ENCODE measurements at places on chromosomes 11 and 22. TPM values are rescaled to one million over a fixed set of nuclear protein-coding genes. Genes with fewer than 3 reads are reported as not detected.

DNA sequence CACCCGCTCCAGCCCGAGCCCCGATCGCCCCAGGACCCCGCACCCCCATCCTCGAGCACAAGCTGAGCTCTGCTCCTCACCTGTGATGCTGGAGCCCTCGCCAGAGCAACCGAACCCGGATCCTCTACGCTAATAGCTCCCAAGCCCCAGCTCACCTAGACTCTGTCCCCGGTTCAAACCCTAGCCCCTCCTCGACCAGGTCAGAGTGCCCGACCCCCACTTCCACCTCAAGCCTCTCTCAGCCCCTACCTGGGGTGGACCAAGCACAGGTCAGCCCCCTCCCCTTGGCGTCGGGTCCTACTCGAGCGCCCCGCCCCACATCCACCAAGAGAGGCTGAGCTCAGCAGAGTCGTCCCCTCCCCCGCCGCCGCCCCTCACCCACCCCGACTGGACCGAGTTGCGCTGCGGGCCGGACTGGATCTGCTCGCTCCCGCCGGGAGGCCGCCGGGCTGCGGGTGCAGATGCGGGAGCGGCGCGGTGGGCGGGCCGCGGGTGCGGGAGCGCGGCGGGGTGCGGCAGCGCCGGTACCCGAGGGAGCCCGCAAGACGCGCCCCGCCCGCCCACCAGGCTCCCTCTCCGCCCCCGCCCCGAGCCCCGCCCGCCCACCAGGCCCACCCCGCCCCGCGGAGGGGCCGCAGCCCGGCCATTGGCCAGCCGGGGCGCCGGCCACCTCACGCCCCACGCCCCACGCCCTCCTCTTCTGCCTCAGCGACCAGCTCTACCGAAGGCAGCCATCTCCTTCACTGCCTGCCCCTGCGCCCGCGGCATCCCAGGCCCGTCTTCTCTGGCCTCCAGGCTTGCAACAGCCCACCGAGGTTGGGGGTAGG lies 577 bp upstream of the DKK3 start:
- DNase-seq: peak; percentile 81

DNA sequence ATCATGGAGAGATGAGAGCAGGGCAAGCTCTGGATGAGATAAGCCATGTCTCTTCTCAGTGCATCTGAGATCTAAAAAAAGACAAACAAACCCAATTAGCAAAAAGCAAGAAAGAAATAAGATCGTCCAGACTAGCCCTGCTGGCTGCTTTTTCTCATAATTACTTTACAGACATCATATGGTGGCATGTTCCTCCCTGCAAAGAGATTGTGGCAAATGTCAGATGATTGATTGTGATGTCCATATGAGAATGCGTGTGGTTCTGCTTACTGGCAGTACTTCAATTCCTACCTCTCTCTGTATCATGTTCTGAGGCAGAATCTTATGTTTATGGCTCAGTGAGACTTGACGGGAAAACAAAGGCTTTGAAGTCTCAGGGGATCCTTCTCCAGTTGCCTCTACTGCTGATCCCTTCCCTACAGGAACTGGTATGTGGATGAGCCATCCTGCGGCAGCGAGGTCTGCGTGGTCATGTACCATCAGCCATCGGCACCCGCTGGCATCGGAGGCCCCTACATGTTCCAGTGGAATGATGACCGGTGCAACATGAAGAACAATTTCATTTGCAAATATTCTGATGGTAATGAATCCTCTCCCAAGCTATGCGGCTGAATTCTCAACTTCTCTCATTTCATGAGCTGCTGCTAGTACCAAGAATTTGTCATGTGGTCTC lies 8.8 kb downstream of the LAYN start:
- no peak for DNase-seq

DNA sequence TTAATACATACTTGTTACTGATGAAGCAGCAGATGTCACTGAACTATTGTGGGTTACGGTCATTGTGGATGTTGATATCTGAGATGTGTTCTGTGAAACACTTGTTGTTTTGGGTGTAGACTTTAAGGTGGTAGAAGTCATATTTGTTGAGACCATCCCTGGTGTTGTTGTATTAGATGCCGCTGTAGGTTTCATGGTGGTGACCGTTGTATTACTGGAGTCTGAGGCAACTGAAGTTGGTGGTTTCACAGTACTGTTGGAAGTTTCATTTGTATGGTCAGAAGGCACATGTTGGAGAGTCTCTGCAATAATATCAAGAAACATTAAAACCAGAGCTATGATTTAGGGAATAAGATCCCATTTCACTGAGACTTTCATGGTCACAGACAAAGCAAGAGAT lies 50.7 kb downstream of the TMEM123 start:
- no peak for DNase-seq

- DNase-seq: no peak
These were observed 91.0 kb upstream of the SHISAL1 start for GRCh38 chr22:44403602-44404329.

- no peak for DNase-seq
These were observed 18.6 kb downstream of the PPP6R2 start for GRCh38 chr22:50361688-50362087.

GRCh38 chr11:14617241-14618027 lies 26.2 kb upstream of the PDE3B start:
- no peak for DNase-seq

The OR51I1 gene
- not detected for total RNA-seq

The GGTLC3 gene
- total RNA-seq: not detected

The SLC25A1 gene
- 213 TPM for total RNA-seq

The CD59 gene
- total RNA-seq: 86.7 TPM

The ATG13 gene
- total RNA-seq: 85.4 TPM

Measured in WTC11 (cell line).